ENCODE measurements at places on chromosomes 3 and 15.

- DNase-seq: peak; percentile 33
Observed at GRCh38 chr3:182682263-182683241, 110.8 kb upstream of the ATP11B start.

GRCh38 chr3:42753757-42754156, 19.3 kb downstream of the CCDC13 start:
- no peak for DNase-seq

DNA sequence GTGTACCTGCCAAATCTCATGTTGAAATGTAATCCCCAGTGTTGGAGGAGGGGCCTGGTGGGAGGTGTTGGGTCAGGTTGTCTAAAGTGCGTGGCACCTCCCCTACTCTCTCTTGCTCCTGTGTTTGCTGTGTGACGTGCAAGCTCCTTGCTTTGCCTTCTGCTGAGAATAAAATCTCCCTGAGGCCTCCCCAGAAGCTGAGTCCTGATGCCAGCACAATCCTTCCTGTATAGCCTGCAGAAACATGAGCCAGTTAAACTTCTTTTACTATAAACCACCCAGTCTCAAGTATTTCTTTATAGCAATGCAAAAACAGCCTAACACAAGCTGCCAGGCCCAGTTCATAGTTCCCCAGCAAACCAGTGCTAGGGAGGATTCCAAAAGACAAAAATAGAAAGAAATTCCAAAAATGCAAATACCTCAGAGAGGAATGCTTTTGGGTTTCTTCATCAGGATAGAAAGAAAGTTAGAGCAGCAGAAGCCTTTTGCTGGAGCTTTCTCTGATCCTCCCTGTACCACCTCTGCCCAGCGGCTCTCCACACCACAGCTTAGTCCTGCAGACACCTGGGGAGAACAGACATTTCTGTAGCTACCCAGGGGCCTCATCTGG, 25.9 kb upstream of the CDV3 start:
- DNase-seq: peak; percentile 41

DNA sequence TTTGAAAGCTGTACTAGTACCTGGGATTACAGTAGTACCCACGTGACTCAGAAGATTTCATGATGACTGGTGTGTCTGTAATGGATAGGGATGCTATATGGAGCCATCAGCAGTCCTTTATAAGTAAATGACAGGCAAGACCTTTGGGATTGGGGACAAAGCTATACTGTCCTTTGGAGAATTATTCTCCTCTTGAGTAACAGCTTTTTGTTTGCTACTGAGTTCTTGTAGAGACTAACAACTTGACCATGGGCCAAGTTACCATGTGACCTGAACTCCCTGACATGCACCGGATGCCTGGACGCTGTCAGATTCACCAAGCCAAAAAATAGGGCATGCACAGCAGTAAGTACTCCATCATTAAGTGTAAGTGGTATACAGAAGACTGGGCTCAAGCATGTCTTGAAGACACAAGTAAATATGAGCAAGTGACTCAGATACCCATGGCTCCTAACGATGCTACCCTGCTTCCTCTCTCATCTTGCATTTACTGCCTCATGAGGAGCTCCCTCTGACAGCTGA, 12.9 kb downstream of the SEC11A start:
- no peak for DNase-seq

DNA sequence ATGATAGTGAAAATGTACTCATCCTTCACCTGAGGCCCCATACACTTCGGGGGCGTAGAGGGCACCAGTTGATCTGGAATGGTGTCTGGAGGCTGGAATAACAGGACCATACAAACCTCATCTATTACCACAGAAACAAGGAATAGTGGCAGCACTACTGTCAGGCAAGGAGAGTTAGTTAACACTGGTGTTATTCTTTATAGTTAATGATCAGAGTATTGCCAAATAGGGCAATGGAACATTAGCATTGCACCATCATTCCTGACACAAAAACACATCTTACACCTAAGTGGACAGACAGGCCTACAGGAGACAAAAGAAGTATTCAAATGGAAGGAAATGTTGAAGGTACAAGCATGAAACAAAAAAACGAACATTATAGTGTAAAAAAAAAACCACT, 137.0 kb upstream of the UBP1 start:
- no peak for DNase-seq

GRCh38 chr3:128273109-128273840, 120.0 kb downstream of the EEFSEC start:
- DNase-seq: no peak

- no peak for DNase-seq
Observed at GRCh38 chr3:84547971-84548970, 410.5 kb upstream of the CADM2 start.

Data from NCI-H510A treated with DMSO at 0.1 percent for 48 hours (cell line).